ENCODE measurements at places on chromosomes 6 and 20. TPM values are rescaled to one million over a fixed set of nuclear protein-coding genes. Genes with fewer than 3 reads are reported as not detected.

COL20A1 gene
- not detected for total RNA-seq

LST1 gene
- total RNA-seq, result not detected

TTBK1 gene
- total RNA-seq, result under 0.01 TPM

COL9A1 gene
- total RNA-seq, result not detected

DLK2 gene
- total RNA-seq, result not detected

SOX18 gene
- total RNA-seq, result 0.56 TPM

KCNQ5 gene
- total RNA-seq, result 6.7 TPM

STMN3 gene
- total RNA-seq, result 22.9 TPM

LRFN2 gene
- total RNA-seq, result not detected

PPIL6 gene
- total RNA-seq, result 3.2 TPM

MICA gene
- total RNA-seq, result 18.3 TPM

CCN6 gene
- not detected for total RNA-seq

VARS2 gene
- 12.4 TPM for total RNA-seq

BMP6 gene
- total RNA-seq, result 5.4 TPM

COMMD7 gene
- 31.2 TPM for total RNA-seq

DNAH8 gene
- under 0.01 TPM for total RNA-seq

PPP1R16B gene
- 0.75 TPM for total RNA-seq

FBXO30 gene
- 19.0 TPM for total RNA-seq

SULF2 gene
- total RNA-seq, result 5.0 TPM

OR12D3 gene
- total RNA-seq, result not detected

EPHA7 gene
- under 0.01 TPM for total RNA-seq

SLC35D3 gene
- not detected for total RNA-seq

OPRL1 gene
- 1.4 TPM for total RNA-seq

PRDM1 gene
- total RNA-seq, result 0.40 TPM

CLPSL2 gene
- total RNA-seq, result not detected

PERP gene
- total RNA-seq, result 15.6 TPM

SLC13A3 gene
- total RNA-seq, result 1.5 TPM

OPRM1 gene
- not detected for total RNA-seq

RBM24 gene
- 1.5 TPM for total RNA-seq

LAMA4 gene
- total RNA-seq, result 568 TPM

LY86 gene
- not detected for total RNA-seq

GNMT gene
- total RNA-seq, result not detected

PROCR gene
- total RNA-seq, result 125 TPM

APOM gene
- total RNA-seq, result 1.5 TPM

Data from aortic smooth muscle cell (primary cell).